ENCODE measurements at places on chromosomes 2 and 18. TPM values are rescaled to one million over a fixed set of nuclear protein-coding genes. Genes with fewer than 3 reads are reported as not detected.

LIMS4 gene
- not detected for total RNA-seq

MAP3K19 gene
- total RNA-seq, result not detected

HRH4 gene
- 0.19 TPM for total RNA-seq

CENPA gene
- 14.4 TPM for total RNA-seq

LGALSL gene
- total RNA-seq, result 8.7 TPM

AQP12B gene
- not detected for total RNA-seq

Data from liver (tissue), 10 donors.